ENCODE measurements at places on chromosomes 1 and 21.
A peak's percentile ranks its signal among the peaks of the same experiment; 100 is the strongest.

DNA sequence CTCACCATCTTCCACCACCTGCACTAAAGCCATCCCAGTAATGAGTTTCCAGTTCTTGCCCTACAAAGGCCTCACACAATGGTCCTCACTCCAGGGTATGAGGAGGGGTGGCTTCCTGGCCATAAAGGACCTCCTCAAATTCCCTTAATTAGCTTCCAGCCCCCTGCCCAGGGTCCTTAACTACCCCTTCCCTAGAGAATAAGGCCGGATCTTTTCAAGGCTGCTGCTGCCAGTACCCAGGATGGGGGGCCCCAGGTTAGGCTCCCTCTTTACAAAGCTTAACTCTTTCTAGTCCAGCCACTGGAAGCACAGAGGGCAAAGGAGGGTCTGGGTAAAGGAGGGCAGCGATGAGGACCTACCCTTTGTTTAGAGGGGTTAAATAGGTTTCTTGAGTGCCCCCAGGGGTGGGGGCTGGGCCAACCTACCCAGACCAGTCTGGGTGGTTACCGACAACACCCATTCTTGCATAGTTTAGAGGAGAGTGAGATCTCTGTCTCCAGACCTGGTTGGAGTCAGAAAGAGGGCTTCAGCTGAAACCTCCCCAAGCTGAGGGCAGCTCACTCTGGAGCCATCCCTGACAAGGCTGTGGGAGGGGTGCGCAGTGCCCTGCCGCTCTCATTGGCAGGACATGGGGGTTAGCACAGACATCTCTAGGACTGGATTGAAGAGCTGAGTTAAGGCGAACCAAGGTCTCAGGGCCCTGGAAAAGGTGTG, 7.1 kb downstream of the BLACAT1 start:
- no peak for DNase-seq

GRCh38 chr1:65009724-65010420, 43.5 kb upstream of the JAK1 start:
- no peak for DNase-seq

- no peak for DNase-seq
Measured at GRCh38 chr1:218368686-218369085, 23.6 kb downstream of the TGFB2 start.

DNA sequence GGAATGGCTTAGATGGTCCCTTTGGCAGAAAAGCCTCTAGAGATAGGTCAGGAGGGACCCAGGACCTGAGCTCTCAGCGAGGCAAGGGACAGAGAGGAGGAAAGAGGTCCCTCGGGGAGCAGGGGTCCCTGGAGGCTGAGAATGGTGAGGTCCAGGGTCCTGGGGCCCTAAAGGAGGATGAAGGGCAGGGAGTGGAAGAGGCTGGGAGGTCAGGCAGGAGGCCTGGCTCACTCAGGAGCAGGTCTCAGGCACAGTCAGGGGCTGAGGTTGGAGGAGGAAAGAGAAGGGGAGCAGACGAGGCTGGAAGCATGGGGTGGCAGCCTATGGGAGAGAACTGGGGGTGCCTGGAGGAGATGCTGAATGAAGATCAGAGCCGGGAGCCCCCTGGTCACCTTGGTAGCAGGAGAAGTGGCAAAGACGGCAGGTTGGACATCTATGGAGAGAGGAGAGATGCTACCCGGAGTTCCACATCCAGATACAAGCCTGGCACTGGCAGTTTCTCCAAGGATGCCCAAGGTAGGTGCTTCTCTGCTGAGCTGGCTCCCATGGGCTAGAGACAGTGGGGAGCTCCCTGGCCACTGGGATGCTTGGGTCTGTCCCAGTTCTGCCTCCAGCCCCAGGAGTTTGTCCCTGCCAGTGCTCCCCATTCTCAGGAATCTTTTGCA, 22.6 kb downstream of the IGFN1 start:
- no peak for DNase-seq

DNA sequence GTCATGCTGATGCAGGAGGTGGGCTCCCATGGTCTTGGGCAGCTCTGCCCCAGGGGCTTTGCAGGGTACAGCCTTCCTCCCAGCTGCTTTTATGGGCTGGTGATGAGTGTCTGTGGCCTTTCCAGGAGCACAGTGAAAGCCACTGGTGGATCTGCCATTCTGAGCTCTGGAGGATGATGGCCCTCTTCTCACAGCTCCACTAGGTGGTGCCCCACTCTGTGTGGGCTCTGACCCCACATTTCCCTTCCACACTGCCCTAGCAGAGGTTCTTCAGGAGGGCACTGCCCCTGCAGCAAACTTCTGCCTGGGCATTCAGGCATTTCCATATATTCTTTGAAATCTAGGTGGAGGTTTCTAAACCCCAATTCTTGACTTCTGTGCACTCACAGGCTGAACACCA, 1188.6 kb downstream of the MRPL39 start:
- no peak for DNase-seq

- DNase-seq, result no peak
Measured at GRCh38 chr1:46362158-46362557, 21.6 kb downstream of the NSUN4 start.

DNA sequence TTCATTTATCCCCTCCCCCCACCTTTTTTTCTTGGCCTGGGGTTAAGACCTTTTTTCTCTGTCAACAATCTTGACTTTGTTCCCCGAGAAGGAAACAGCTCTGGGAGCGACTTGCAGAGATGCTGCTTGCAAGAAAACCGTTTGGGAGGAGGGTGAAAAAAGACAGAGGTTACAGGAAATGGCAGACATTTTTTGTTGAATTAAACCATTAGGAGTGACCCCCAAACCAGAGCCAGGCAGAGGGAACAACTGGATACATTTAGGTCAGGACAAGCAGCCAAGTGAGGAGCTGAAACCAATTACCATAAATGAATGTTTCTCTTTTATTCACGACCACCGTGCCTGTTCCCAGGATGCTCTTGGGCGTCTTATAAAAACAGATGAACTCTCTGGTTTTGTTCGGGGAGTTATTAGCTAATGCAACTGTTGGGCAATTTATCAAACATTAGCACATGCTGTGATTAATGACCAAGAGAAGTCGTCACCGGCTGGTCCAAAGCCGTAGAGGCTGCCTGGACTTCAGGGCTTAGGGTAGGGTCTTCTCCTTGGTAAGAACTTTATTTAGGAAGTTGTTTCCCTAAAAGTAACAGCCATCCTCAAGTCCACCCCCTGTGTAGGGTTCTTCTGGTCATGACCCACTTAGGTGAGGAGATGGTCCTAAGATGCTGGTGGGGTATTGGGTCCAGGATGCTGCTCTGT, 141.0 kb downstream of the FOXD2 start:
- DNase-seq, result no peak

GRCh38 chr1:10637834-10638558, 158.4 kb downstream of the CASZ1 start:
- no peak for DNase-seq

DNA sequence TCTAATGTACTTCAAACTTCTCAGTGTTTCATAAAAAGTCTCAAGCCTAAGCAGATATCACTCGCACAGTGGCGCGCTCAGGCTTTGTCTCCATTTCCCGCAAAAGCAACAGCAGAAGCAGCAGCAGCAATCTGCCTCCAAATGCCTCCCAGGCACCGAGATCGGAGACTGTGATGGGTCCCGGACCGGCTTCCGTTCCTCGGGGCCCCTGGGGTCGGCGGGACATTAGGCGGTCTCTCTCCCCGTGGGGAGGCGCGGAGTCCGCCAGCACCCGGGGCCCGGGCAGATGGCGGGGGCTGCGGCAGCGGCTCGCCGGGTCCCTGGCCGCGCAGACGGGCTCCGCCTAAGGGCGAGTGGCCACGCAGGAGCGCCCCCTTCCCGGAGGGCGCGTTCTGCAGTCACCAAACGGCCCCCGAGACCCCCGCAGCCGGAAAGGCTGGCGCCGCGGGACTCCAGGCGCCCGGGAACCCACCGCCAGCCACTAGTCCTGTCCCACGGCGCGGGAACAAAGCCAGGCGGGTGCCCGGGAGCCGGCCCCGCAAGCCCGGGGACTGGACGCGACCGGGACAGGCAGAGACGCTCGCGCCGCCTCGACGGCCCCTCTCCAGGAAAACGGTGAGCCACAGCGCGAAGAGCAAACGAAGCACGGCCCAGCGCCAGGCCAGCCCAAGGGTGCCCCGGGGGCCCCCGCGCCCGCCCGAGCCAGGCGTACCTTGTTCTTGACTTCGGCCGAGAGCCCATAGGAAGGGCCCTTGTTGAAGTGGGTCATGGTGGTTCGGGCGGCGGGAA, 590 bp downstream of the CNN3 start:
- peak; percentile 8 for DNase-seq

- no peak for DNase-seq
Measured at GRCh38 chr1:196160066-196160795, 448.0 kb downstream of the KCNT2 start.

- DNase-seq, result peak; percentile 28
Measured at GRCh38 chr1:108560189-108560873, 431 bp downstream of the EEIG2 start.

- DNase-seq, result no peak
Measured at GRCh38 chr1:22174446-22175220, 31.7 kb upstream of the WNT4 start.

DNA sequence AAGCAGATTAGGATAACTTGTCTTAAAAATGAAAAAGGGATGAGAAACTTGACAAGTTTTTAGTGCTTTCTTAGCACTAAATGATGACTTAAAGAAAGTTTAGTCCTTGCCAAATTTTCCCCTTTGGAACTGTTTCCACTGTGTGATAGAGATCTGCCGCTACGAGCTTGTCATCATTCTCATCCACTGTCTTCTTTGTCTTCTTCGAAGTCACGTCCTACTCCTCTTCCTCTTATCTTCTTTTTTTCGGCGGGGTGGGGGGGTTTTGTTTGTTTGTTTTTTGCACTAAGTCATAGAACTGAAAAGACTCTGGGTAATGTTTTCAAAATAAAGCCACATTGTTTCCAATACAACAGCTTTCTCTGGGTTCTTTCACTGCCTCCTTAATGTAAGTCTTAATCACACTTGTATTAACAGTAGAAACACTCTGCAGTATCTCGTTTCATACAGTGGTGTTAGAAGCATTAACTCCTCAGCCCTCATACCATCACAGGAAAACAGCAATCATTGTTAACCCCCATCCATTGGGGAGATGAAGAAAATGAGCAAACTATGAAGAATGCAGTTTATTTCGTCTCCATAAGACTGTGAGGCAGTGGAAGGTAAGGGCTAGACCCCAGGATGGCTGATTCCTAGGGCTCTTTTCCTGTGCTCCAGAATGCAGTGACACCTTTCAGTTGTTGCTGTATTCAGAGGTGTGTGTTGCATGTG, 81.8 kb downstream of the OLFML2B start:
- no peak for DNase-seq
